ENCODE measurements at places on chromosomes 1 and 21.

DNA sequence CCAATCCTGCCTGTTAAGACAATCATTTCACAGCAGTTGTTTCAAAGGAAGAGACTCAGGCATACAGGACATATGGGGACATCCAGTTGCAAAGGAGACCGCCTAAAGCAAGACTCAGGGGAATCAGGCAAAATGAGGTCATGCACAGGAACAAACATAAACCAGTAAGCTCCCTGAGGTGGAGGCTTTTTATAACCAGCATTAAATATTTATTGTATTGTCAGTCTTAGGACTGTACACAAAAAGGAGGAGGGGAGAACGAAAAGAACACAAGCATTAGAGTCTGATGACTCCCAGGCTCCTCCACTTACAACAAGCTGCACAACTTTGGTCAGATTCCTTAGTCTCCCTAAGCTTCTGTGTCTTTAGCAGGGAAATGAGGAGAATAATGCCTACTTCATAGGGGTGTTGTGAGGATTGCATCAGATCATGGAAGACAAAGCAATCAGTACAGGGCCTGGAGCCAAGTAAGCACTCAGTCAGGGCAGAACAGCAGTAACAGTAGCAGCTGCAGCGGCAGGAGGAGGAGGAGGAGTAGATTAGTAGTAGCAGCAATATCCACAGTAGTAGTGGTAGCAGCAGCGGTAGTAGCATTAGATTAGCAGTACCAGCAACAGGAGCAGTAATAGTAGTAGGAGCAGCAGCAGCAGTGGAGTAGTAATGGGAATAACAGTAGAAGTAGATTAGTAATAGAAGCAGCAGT is 54.2 kb upstream of the SPATA6 start:
- DNase-seq: no peak

GRCh38 chr1:174217787-174218574 is 58.7 kb downstream of the RABGAP1L start:
- no peak for DNase-seq

GRCh38 chr1:35536556-35537162 is 20.5 kb downstream of the KIAA0319L start:
- no peak for DNase-seq

DNA sequence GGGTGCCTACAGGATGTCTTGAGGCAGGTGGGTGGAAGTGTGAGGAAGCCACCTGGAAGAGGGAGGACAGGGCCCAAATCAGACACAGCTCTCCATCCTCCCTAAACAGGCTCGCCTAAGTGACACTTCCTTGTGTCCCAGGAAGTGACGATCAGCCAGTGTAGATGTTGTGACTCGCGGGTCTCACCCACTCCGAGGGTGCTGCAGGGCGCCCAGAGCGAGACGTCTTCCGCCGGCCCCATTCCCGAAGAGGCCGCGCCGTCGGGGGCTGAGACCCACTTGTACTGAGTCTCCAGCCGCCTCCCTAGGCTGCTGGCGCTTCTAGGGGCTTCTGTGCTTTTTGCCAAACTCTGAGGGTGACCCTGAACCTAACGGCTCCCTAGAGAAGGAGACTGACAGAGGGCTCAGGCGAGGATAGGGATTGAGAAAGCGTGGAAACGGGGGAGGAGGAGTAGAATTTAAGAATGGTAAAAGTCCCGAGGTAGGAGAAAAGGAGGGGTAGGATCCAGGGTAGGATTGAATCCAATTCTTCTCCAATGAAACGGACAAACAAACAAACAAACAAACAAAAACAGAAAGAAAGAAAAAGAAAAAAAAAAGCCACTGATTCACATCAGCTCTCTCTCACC is 543 bp upstream of the MARK1 start:
- no peak for DNase-seq

- no peak for DNase-seq
Observed at GRCh38 chr1:51875291-51875772, 3.2 kb downstream of the NRDC start.

DNA sequence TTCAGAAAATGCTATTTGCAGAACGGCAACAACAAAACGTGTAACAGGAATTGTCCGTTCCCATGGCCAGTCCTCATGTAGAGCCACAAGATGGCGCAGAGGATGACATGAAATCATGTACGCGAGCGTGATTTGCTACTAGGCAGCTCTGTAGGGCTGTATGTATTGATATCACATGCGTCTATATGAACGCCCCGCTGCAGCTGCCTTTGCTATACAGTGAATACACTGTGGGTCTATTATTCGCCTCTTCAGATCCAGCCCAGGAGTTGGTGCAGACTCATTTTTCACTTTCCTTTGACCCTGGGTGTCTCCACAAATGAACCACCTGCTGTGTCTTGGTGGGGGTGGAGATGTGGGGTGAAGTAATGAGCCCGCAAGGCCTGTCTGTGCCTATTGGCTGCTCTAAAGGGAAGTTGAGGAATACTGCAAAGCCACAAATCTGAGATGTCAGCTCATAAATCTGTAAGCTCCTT is 361.5 kb downstream of the KIF26B start:
- DNase-seq: no peak

GRCh38 chr1:84581648-84582047 is 7.4 kb upstream of the CTBS start:
- no peak for DNase-seq

DNA sequence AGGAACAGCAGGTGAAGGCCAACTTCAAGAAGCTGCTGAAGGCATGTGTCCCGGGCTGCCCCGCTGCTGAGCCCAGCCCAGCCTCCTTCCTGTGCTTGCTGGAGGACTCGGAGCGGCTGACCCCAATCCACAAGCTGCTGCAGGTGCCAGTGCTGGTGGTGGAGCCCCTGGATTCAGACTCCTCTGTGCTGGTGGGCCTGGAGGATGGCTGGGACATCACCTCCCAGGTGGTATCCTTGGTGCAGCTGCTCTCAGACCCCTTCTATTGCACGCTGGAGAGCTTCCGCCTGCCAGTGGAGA is 20.1 kb upstream of the NPPB start:
- no peak for DNase-seq

Data from RWPE1 (cell line).